NCI-H1092 (cell line): ENCODE measurements at places on chromosomes 1 and 21.
A peak's percentile ranks its signal among the peaks of the same experiment; 100 is the strongest.

DNA sequence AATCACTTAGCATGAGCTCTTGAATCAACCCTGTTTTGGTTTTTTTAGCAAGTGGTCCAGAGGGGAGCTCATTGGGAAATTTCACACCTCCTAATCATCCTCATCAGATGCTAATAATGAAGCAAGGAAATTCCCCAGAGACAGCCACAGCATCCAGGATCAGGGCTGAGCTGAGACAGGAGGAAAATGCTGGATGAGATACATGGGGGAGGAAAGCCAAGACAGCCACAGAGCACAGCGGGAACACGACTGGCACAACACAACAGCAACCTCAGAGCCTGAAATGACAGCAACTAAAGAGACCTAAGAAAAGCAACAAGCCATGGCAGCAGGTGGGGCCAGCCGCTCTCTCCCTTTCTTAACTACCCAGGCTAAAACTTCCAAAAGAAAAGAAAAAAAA lies 70.4 kb downstream of the UBR4 start:
- no peak for DNase-seq

DNA sequence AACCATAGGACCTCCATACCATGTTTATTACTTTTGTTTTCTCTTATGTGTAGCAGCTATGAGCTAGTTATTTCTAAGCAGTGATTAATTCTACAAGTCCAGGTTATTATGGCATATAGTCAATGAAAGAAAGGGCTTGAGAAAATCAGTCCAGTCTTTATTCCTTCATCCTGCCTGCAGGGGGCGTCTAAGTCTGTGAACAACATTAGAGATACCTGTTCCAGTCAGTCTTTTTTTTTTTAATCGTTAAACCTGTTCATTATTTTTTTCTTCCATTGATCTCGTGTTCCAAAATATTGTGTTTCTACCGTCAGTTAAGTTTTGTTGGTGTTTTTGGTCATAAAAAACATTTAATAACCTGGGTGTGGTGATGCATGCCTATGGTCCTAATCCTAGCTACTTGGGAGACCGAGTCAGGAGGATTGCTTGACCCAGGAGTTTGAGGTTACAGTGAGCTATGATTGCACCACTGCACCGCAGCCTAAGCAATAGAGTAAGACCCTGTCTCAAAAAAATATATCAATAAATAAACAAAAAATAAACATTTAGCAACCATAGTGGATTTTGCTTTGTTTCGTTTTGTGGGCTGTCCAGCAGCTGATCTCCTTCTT lies 29.4 kb upstream of the CD2 start:
- DNase-seq = peak; percentile 65

- no peak for DNase-seq
Measured at GRCh38 chr1:219177363-219177762, 3.7 kb downstream of the LYPLAL1 start.

- DNase-seq = no peak
Measured at GRCh38 chr1:43981135-43981491, 2.1 kb downstream of the B4GALT2 start.

GRCh38 chr1:80656014-80656636 lies 1144.6 kb upstream of the ADGRL2 start:
- no peak for DNase-seq

DNA sequence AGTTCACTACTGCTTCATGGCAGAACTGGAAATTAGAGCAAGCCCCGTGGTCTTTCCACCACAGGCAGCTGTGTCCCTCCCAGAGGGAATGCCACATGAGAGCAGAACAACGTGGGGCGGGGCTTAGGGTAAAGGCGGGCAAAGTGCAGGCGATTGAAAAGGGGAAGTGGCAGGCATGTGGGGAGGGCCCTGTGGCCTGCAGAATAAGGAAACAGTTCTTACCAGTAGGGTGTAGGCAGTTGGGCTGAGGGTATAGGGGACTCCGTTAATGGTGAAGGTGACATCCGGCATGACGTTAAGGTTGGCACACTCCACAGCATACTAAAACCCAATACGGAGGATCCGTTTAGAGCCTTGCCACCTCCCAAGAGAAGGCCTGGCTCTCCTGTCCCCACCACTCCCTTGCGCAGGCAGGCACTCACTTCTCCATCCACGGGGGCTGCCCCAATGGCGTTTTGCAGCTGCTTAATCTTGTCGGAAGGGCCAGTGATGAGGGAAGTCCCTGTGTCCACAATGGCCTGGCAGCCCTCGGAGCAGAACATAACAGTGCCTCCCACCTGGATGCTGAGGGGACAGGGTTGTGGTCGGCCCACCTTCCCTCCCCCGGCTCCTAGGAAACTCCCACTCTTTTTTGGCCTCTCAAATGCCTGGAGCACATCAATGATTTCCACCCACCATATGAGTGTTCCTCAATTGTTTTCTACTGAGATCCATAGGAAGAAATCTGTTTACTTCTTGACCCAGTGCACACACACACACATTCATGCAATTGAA lies 9.1 kb upstream of the RAB7B start:
- DNase-seq = no peak

DNA sequence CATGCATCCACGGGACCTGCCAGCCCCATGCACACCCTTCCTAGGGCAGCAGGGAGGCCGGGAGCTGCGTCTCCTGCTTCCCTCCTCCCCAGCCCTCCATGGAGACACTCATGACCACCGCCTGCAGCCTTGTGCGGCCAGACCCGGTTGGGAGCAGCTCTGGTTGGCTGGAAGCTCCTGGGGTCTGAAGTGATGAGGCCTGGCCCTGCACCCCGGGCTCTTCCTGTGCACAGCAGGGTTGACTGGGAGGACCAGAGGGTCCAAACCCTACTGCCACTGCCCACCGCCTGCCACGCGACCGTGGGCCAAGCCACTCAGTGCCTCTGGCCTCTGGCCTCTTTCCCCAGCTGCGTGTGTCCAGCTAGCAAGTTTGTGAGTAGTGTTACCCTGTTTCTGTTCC lies 111.1 kb upstream of the COL6A1 start:
- no peak for DNase-seq

DNA sequence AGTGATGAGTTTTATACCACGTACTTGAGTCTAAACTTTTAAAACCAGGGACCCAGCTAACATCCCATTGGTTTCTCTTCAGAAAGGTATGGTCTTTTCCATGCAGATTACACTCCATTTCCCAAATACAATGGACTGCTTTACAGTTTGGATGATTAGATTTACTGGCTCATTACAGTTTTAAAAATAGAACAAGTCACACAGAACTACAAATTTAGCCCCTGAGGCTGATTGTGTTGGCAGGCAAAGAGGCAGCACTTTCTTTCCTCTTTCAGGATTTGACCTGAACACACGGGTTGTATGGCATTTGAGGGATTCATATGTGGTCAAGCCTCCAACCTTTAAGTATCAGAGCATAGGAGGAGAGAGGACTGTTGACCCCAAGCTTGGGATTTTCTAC lies 21.8 kb upstream of the VTCN1 start:
- DNase-seq = no peak

DNA sequence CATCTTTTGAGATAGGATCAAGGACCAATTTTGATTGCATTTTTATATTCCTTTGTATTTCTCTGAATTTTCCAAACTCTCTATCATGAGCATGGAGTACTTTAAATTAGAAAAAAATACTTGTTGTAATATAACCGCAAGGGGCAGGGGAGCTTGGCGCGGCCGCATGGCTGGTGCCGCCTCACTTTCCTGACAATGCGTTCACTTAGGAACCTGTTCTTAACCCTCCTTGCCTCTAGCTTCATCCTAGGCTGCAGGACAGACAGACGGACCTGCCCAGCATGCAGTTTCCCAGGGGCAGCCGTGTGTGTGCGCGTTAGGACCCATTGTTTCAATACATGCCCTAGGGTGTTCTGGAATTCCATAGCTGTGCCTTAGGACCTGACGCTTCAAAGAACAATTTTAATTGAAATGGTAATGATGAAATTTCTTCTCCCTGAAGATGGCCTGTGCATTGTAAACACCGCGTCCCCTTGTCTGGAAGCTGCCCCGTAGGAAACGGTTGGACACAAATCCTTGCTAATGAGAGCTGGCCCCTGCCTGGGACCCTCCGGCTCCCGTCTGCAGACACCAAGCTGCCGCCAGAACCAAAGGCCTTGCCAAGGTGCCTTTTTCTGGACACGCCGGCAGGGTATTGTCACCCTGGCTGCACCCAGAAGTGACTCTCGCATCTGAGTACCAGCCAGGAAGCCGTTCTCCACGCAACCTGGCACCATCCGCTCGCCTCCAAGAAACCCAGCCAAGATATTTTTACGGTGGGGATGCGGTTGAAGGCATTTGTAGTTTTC lies 466.4 kb downstream of the NPHP4 start:
- DNase-seq = no peak

DNA sequence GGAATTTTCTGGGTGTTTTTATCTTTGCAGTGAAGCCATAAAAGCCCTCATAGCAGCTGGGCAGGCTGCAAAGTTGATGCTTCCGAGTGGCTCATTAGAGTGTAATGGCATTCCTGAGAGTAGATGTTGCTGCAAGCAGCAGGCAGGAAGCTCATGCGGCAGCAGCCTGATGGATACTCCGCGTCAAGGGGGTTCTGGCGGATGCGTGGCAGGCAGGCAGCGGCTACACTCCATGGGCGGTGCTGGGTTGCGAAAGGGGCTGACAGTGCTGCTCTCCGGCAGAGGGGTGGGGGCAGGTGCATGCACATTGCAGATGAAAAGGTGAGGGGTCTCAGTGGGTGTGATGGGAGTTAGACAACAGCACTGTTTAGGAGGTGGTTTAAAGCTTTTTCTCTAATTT lies 93.2 kb upstream of the AJAP1 start:
- DNase-seq = no peak

- no peak for DNase-seq
Measured at GRCh38 chr1:228280106-228280901, 72.5 kb downstream of the OBSCN start.

DNA sequence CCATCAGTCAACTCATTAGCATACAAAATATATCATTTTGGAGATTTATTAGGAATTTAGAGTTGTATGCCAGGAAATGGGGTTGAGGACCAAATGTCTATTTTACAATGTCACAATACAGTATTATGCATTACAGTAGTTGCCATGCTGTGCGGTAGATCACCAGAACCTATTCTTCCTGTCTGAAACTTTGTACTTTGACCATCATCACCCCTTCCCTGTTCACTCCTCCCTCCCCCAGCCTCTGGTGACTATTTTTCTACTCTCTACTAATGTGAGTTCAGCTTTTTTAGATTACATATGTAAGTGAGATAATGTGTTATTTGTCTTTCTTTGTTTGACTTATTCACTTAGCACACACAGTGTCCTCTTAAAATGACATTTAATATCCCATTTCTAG lies 50.8 kb downstream of the PTBP2 start:
- DNase-seq = no peak

GRCh38 chr1:91502672-91503184 lies 2.1 kb downstream of the CDC7 start:
- DNase-seq = no peak

DNA sequence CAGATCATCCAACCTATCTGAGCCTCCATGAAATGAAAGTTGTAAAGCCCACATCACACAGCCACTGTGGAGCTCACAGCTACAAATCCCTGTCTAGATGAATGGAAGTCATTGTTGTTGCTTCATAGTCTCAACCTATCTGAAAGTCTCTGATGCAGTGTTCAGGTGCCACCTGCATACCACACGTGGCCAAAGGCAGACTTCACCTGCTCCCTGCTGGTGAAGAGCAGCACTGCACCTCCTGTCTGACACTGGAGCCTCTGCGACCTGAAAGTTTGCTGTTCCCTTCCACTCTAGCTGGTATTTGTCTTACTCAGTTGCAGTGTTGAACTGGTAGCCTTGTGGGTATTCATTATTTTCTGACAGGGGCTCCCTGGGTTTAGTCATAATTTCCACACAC lies 18.4 kb downstream of the LORICRIN start:
- no peak for DNase-seq

- DNase-seq = no peak
Measured at GRCh38 chr21:37655611-37656300, 260.5 kb downstream of the KCNJ6 start.

DNA sequence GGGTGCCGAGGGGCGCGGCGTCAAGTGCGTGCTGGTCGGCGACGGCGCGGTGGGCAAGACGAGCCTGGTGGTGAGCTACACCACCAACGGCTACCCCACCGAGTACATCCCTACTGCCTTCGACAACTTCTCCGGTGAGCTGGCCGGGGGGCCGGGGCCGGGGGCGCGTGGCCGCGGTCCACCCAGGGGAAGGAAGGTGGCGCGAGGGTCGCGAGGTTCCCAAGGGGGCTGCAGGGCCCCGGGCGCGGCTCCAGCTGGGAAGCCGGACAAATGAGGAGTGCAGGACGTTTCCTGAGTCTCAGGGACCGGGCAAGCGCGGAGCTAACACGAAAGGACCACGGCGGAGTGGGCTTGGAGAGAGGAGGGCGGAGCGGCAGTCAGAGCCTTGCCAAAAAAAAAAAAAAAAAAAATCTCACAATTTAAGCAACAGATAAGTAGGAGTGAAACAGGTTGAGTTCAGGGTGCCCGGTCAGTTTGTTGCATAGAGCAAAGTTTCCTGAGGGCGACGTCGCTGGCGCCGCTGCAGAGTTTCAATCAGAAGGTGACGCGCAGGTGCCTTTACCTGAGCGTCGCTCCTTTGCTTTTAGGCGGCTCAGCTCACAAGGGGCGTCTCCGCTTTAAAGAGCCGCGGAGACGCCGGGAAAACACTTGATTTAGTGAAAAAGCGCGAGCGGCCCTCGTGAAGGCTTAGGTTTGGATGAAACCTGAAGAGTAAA lies 750 bp downstream of the RHOU start:
- DNase-seq = peak; percentile 45

- DNase-seq = no peak
Measured at GRCh38 chr1:91768786-91769725, 116.9 kb downstream of the TGFBR3 start.

GRCh38 chr1:68132426-68133130 lies 82.2 kb upstream of the DIRAS3 start:
- no peak for DNase-seq

DNA sequence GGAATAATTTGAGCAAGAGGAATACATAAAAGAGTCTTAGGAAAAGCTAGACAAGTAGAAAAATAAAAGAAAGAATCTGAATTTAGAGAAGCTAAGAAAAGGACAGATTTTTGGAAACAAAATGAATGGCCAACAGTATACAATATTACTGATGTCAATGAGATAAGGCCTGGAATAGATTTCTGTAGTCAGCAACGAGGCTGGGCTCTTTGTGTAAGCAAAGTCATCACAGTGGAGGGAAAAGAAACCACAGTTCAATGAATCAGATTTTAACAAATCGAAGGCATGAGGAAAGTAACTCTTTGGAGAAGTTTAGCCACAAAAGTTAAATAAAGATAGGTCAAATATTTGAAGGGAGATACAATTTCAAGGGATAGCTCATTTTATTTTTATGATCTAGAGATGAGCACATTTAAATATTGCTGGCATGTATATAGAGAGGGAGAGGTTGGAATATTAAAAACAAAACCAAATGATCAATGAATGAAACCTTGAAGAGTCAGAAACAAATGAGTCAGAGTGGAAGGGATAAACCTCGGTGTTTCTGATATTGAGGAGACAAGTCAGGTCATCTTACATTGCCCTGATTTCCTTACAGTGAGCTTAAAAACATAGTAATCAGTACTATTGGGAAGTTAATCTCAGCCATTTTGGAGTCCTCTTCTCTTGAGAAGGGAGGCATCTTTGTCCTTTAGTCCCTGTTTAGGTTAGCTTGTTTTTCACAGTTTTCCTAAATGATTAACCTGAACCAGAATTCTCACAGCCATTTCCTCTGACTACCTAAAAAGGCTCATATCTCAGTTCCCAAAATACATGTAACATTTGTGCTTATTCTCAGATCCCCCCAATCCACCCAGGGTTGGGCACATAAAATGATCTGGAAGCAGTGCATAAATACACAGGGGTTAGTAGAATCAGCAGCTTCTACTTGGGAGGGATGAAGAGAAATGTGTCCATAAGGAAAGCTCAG lies 620.0 kb upstream of the B3GALT2 start:
- DNase-seq = no peak
